ENCODE measurements at places on chromosomes 13 and 19.

DNA sequence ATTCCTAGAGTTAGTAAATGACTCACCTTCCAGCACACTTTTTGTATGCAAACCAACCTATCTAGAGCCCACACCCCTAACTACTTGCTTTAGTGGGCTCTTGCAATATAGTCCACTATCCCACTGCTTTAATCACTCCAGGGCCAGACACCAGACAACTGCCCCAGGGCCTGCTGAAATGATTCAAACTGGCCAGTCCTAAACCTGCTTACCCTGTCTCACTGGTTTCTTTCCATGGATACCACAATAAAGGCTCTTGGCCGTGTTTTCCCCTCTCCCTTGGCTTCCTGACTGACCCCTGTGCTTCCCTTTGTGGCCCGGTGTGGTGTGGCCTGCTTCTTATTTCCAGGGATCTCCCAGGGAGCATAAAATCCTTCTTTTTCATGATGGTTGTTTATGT lies 14.6 kb downstream of the HS6ST3 start:
- H3K36me3 ChIP-seq: no peaks in the 10 kb centered on the region
- no peaks in the 10 kb centered on the region for H3K4me1 ChIP-seq
- no peaks in the 10 kb centered on the region for H3K27me3 ChIP-seq
- no peak overlapping the region for H3K27ac ChIP-seq
- DNase-seq: no peak

GRCh38 chr13:39877134-39877533 lies 221.7 kb downstream of the COG6 start:
- H3K27ac ChIP-seq: no peak overlapping the region
- DNase-seq: no peak
- H3K4me1 ChIP-seq: no peaks in the 10 kb centered on the region
- H3K27me3 ChIP-seq: peaks cover 46% of the 10 kb centered on the region

DNA sequence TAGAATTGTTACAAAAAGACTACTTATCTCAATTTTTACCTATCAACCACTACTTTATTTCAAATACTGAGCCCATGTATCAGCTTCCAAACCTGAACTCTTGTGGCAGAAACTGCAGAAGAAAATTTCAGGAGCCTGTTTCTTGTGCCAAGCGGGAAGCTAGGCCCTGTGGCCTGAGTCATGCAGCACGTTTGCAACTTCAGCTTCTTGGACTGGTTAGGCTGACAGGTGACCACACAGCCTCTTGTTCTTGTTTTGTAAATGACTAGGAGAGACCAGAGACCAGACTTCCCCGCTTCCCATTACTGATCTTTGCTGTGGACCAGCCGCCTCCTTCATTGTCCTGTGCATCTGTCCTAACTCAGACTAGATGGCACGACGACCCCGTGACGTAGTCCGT lies 3.4 kb upstream of the LAMP1 start:
- peaks cover 27% of the 10 kb centered on the region for H3K36me3 ChIP-seq
- H3K27ac ChIP-seq: no peak overlapping the region
- peaks cover 29% of the 10 kb centered on the region for H3K4me1 ChIP-seq
- no peak for DNase-seq

GRCh38 chr13:89465366-89465765 lies 1794.2 kb downstream of the SLITRK5 start:
- DNase-seq: no peak
- no peaks in the 10 kb centered on the region for H3K4me1 ChIP-seq

DNA sequence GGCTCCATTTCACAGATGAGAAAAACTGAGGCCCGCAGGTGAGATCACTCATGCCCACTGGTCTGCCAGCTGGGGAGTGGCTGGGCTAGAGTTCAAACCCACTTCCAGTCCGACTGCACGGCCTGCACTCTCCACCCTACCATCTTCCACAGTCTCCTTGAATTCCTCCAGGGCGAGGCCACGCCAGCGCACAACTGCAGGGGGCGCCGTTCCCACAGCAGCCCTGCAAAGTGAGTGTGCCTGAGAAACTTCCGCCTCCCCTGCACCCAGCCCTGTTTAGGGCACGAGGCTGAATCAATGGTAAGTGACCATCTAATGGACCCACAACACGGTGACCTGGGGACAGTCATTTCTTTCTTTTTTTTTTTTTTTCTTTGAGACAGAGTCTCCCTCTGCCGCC lies 829 bp upstream of the ATCAY start:
- no peaks in the 10 kb centered on the region for H3K4me1 ChIP-seq
- H3K27me3 ChIP-seq: peaks cover 58% of the 10 kb centered on the region
- peaks cover 2% of the 10 kb centered on the region for H3K36me3 ChIP-seq
- no peak for DNase-seq

DNA sequence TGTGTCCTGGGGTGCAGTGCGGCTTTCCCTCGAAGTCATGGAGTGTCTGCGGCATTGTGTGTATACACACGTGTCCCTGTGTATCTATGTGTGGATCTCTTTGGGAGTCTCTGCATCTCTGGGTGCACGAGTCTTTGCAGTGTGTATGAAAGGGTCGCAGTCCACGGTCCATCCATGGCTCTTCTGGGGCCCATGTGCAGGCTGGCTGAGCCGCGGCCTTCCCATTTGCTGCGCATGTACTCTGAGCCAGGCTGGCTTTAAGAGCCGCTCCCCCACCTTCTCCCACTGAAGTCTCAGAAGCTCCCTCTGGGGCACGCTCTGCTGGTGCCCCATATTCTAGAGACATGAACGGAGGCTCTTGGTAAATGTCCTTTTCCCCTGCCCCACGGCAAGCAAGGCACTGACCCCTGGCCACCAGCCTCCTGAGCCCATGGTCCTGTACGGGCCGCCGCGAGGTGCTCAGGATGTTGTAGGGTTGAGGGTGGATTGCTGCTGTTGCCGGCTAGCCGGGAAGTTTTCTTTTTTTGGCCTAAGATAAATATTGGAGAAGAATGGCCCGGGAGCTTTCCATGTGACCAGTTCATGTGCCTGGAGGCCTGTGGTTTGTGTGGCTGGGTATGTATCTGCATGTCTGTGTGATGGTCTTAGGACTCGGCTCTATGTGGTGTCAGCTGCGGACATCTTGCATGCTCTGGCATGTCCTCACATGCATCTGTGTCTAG lies 31.9 kb downstream of the PAK4 start:
- H3K27ac ChIP-seq: no peak overlapping the region
- H3K27me3 ChIP-seq: no peaks in the 10 kb centered on the region
- H3K4me3 ChIP-seq: no peak overlapping the region
- no peaks in the 10 kb centered on the region for H3K36me3 ChIP-seq
- no peak for DNase-seq

DNA sequence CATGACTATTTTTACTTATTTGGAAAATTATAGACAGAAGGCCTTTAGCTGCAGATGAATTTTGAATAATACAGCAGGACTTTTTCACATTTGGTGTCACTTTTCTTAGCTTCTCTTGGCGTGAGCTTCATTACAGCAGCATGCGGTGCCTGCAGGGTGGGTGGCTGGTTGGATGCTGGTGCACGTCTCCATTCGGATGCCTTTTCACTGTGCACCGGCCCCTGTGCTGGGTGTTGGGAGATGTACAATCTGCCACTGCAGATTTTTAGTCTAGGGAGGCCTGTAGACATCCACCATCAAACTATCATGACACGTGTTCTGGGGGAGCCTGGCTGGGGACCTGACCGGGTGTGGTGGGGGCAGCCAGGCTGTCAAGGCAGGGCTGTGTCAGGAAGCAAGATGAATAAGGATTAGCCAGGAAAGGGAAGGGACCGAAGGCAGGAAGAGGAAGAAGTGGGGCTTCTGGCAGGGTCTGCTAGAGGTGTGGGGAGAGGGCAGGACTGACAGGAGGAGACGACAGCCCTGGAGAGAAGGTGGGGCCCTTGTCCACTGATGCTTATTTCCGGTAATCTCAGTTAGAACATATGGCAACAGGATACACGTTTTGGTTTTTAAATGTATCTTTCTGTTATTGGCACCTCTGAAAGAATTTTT lies 88.8 kb downstream of the ARHGEF7 start:
- H3K27me3 ChIP-seq: no peaks in the 10 kb centered on the region
- peaks cover 12% of the 10 kb centered on the region for H3K36me3 ChIP-seq
- peaks cover 59% of the 10 kb centered on the region for H3K4me1 ChIP-seq
- no peak for DNase-seq

DNA sequence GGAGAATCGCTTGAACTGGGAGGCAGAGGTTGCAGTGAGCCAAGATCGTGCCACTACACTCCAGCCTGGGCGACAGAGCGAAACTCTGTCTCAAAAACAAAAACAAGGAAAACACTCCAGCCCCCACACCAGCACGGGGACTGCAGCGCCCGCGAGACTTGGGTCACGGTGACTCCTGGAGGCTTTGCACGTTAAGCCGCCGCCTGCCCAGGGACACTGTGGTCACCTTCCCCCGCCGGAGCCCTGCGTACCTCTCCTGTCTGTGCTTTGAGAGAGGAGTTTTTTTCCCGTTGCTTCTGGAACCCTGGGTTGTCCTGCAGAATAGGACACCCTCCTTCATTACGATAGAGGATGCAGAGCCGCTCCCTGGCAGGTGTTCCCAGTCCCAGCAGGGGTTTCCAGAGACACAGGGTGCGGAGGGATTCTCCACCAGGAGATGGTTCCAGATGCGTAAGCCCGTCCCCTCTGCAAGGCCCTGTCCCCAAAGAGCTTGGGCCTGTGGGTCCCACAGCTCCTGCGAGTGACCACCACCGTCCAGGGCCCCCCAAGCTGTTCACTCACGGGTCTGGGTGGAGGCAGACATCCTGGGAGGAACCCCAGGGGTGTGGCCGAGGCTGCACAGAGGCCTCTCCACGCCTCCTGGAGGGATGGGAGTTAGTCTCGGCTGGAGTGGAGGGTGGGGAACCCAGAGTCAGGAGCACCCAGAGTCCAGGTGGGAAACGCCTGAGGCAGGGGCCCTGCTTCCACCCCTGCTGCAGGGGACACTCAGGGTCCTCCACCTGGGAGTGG lies 42.8 kb upstream of the NDUFS7 start:
- H3K27me3 ChIP-seq: peaks cover 9% of the 10 kb centered on the region
- no peak overlapping the region for H3K27ac ChIP-seq
- no peak for DNase-seq
- H3K36me3 ChIP-seq: no peaks in the 10 kb centered on the region

- no peak for DNase-seq
- no peak overlapping the region for H3K4me3 ChIP-seq
- H3K4me1 ChIP-seq: peaks cover 13% of the 10 kb centered on the region
- H3K27me3 ChIP-seq: no peaks in the 10 kb centered on the region
These were observed 21.1 kb downstream of the PROSER1 start for GRCh38 chr13:39016787-39017186.

DNA sequence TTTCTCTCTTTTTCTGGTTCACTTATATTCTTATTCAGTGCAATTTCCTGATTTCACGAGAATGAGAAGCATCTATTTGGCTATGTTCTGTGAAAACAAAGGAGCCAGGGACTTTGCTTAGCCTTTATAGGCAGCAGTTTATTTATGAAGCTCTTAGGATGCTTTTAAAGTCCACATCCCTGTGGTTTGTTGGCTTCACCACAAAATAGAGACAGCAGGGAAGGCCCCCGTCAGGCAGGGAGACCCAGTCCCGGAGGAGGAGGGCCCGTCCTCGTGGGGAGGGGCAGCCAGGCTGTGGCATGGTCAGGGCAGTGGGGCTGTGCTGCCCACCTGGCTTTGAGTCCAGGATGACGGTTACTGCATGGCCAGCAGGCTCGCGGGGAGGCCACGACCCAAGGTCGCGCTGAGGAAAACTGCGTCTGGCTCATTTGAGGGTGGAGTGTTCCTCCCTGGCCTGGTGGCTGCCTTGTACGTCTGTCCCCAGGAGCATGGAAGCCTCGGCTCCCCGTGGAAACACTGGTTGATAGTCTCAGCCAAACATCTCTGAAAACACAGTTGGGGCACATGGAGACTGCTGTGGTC lies 92.7 kb downstream of the ATP11A start:
- no peak overlapping the region for H3K4me3 ChIP-seq
- no peak overlapping the region for H3K27ac ChIP-seq
- peaks cover 4% of the 10 kb centered on the region for H3K36me3 ChIP-seq
- no peak for DNase-seq

DNA sequence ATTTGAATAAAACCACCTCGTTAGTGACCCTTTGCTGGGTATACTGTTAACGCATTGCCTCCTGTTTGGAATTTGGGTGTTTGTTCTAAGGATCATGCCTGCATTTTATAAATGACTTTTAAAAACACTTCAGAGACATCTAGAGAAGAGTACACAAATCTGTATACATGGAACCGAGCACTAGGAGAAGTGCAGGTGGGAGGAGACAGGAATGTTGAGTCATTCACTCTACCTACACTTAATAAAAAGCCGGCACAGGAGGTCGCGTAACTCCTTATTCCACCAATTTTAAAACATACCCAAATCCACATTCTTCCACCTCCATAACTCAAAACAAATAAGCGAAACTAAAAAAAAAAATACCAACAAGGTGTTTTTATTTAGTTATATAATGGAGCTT lies 48.6 kb downstream of the FGF9 start:
- DNase-seq: no peak
- peaks cover 82% of the 10 kb centered on the region for H3K27me3 ChIP-seq
- H3K4me1 ChIP-seq: no peaks in the 10 kb centered on the region
- H3K27ac ChIP-seq: no peak overlapping the region
- no peaks in the 10 kb centered on the region for H3K36me3 ChIP-seq

- no peak overlapping the region for H3K27ac ChIP-seq
- H3K4me3 ChIP-seq: no peak overlapping the region
- H3K36me3 ChIP-seq: no peaks in the 10 kb centered on the region
- H3K27me3 ChIP-seq: no peaks in the 10 kb centered on the region
- H3K4me1 ChIP-seq: no peaks in the 10 kb centered on the region
These were observed 383.4 kb downstream of the LMO7 start for GRCh38 chr13:76019421-76020044.
